ENCODE measurements at places on chromosomes 13 and 19.

DNA sequence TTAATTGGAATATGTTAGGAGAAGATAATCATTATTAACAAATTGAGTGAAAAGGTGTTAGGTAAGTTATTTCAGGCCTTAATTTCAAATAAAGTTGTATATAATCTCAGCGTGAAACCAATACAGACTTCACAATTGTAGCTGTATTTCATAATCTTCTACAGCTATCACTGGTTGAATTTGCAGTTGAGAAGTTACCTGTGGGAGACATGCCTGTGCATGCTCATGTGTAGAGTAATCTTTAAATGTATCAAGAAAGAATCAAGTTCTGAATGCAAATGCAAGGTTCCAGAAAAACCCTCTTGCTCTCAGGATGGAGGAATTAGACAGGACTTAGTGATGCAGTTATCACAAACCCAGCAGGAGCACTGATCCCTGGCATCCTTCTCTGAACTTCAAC, 938.4 kb upstream of the SLC10A2 start:
- no peak for DNase-seq

DNA sequence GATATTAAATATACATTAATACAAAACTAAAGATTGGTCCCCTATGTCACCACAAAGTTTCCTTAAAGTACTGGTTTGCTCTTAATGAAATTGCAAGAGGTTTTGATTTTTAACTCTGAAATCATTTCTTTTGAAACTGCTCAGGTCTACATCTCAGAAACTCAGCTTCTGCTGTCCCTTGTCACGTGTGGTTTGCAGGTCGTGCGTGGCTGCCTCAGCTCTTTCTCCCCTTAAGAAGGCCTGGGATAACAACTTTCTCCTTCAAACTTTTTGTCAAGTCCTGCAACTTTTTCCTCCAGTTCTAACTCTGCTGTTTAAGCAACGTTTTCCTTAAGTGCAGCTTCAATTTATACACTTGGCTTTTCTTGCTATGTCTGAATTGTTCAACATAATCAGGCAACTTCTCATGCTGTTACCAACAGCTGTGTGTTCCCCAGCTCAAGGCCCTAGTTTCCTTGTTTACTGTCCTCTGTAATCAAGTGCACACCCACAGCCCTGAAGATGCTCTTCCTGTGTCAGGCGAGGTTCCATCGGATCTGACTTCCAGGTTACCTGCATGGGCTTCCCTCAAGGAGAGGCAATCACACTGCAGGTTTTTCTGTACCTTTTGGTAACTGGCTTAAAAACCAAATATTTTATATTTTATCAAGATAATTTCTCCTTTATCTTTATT, 13.5 kb downstream of the C13orf46 start:
- no peak for DNase-seq

DNA sequence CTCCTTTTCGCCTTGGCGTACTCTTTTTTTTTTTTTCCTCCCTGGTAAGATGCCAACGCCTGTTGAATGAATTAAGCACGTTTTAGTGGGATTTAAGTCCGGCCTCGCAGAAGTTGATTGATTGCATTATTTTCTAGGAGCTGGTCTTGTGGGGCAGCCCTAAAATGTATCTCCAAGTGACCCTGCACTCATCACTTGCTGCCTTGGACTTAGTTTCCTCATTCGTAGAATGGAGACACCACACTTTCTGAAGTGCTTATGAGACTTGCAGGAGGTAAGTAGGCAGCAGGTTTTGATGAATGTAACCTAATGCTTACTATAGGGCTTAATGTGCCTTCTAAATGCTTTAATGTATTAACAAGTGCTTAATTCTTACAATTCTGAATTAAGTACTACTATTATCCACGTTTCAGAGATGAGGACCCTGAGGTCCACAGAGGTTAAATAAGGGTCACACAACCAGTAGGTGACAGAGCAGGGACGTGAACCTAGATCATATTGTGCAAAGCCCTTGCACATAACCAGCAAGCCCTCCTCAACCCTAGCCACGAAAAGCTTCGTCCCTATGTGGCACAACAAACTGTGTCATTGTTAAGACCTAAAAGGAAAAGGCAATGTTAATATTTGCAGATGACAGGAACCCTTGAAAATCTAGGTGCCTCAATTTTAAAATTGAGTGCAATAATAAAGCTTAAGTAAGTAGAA, 514 bp upstream of the ARGLU1 start:
- DNase-seq: no peak

DNA sequence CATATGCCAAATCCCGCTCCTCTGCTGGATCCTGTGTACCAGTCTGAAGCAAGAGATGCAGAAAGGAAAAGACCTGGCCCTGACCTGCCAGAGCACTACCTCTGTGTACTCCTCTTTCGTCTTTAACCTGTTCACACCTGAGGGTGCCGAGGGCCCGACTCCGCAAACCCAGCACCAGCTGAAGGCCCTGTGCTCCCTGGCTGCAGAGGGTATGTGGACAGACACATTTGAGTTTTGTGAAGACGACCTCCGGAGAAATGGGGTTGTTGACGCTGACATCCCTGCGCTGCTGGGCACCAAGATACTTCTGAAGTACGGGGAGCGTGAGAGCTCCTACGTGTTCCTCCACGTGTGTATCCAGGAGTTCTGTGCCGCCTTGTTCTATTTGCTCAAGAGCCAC, 22.1 kb downstream of the NLRP4 start:
- no peak for DNase-seq

DNA sequence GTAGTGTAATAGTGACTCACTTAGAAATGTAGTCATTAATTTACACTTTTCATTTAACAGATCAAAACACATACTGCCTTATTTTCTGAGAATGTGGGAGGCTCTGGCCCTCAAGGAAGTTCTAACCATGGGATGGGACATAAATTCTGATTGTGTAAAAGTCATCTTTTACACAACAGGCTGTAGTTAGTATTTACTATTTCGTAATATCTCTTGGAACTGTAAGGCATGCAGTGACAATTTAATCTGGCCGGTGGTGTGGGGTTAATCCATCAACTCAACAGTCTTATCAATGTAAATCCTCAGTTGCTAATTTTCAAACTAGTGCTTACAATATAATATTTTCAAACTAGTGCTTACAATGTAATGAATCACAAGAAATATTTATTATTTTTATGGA, 1599.2 kb downstream of the EFNB2 start:
- no peak for DNase-seq

GRCh38 chr19:14470031-14470876, 4.9 kb downstream of the PTGER1 start:
- DNase-seq: no peak

GRCh38 chr19:7894612-7895309, 6.5 kb downstream of the LRRC8E start:
- DNase-seq: no peak

DNA sequence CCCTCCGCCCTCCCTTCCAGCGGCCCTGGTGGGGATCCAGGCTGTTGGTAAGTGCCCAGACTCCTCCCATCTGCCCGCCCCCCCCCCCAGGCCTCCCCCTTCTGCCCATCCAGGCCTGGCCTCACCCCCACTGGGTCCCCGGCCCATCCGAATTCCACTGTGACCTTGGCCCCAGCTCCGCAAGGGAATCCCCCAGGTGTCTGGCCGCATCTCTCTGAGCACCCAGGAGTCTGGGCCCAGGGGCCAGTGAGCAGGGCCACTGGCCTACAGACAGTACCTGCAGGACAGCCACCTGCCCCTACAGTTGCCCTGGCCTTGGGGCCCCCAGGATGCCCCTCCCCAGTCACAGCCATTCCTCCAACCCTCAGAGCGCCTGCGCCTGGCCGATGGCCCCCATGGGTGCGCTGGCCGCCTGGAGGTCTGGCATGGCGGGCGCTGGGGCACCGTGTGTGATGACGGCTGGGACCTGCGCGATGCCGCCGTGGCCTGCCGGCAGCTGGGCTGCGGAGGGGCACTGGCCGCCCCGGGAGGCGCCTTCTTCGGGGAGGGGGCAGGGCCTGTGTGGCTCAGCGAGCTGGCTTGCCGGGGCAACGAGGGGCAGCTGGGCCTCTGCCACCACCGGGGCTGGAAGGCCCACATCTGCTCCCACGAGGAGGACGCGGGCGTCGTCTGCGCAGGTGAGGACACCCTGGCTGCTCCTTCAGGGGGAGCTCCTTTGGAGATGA, 912 bp downstream of the SSC5D start:
- DNase-seq: no peak

DNA sequence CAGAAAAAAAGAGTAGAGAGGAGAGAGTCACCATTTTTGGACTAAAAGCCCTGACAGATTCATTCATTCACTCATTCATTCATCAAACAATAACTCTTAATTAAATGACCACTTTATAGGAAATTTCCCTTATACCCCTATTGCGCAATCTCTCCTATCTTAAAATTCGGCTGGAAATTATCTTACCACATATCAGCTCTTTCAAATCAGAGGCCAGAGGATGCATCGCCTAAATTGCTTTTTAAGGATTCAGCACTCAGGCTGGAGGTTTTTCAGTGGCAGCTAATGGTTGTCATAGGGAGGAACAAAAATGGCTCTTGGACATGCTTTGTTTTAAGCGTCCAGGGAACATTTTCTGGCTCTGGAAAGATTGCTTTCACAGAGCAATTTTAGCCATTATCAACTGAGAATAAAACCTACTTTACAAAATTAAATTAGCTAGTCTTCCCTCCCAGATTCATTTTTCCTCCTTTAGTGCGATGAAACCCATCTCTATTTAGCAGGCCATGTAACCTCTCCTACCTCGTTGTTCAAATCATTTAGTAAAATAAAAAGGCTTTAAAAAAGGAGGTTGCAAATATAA, 115.2 kb downstream of the OLFM4 start:
- no peak for DNase-seq

- no peak for DNase-seq
These were observed 90.8 kb downstream of the UQCRFS1 start for GRCh38 chr19:29122185-29122584.

GRCh38 chr19:36183245-36183628, 31.0 kb upstream of the COX7A1 start:
- no peak for DNase-seq

Measured in NCI-H446 treated with DMSO at 0.1 percent for 48 hours (cell line).